ENCODE measurements at places on chromosomes 4 and X. TPM values are rescaled to one million over a fixed set of nuclear protein-coding genes. Genes with fewer than 3 reads are reported as not detected.

GRCh38 chrX:124975456-124975855 is 344.2 kb upstream of the TEX13C start:
- DNase-seq, result no peak

DNA sequence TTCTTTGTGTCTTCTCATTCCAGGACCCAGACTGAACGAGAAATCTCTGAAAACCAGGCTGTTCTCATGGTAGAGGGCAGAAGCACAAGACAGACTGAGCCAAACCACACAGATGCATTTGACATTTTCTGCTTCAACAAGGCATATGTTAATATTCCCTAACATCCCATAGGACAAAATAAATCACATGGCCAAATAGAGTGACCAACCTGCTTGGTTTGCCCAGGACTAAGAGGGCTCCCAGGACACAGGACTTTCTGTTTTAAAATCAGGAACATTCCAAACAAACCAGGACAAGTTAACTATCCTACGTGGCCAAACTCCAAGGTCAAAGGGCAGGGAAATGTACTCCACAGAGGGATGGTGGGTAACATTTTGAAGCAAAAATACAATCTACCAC is 11.7 kb downstream of the CTPS2 start:
- DNase-seq, result no peak

GRCh38 chr4:74996996-74997395 is 64.1 kb downstream of the PARM1 start:
- DNase-seq, result no peak

GRCh38 chr4:64564126-64564525 is 154.9 kb upstream of the TECRL start:
- DNase-seq, result no peak

- peak; percentile 63 for DNase-seq
Measured at GRCh38 chr4:153465615-153466080, 512 bp upstream of the TMEM131L start.

DNA sequence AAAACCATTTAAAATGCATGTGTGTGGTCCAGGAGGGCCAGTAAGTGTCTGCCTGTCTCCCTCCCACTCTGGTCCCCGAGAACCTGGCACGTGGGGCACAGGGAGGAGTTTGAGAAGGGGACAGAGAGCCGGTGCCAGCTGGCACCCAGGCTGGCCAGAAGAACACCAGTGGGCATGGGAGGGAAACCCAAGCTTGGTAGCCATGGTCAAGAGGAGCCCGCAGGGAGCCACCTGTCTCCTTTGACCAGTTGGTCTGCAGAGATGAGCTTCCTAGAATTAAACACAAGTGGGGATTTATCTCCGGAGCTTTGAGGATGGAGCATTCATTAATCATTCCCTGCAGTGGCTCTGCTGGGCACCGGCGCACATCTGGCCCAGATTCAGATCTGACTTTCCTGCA is 41.6 kb downstream of the HMX1 start:
- DNase-seq, result no peak

GRCh38 chrX:119101168-119101567 is 26.4 kb downstream of the KIAA1210 start:
- no peak for DNase-seq

GRCh38 chr4:147772459-147772969 is 40.6 kb downstream of the ARHGAP10 start:
- DNase-seq, result no peak

Gene RBM47
- 200 TPM for total RNA-seq
